ENCODE measurements at places on chromosomes 7 and 10.

- no peak for DNase-seq
These were observed 195.4 kb downstream of the PTPRN2 start for GRCh38 chr7:158392251-158392650.

GRCh38 chr7:95865716-95866371 is 93.5 kb downstream of the DYNC1I1 start:
- DNase-seq, result no peak

DNA sequence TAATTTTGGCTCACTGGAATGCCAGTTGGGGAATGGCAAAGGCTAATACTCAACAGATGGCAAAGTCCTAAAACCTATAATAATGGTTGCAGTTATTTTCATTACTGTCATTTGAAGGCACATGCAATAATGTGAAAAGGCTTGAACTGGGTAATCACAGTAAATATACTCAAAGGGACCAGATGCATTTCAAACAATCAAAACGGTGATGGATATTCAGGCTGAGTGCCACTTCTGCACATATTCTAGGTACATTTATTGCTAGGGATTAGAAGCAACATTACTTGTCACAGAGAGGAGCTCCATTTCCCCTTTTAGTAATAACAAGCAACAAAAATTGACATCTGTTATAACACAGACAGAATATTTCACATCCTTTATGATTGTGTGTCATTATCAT is 171.8 kb downstream of the NXPH1 start:
- peak; percentile 20 for DNase-seq

DNA sequence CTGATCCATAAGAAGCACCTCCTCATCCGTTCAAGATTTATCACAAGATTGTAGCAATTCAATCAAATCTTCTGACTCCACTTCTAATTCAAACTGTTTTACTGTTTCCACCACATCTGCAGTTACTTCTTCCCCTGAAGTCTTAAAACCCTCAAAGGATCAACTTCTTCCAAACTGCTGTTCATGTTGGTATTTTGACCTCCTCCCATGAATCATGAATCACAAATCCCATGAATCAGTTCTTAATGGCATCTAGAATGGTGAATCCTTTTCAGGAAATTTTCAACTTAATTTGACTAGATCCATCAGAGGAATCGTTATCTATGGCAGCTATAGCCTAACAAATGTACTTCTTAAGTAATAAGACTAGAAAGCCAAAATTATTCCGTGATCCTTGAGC is 122.3 kb downstream of the IMMP2L start:
- no peak for DNase-seq

DNA sequence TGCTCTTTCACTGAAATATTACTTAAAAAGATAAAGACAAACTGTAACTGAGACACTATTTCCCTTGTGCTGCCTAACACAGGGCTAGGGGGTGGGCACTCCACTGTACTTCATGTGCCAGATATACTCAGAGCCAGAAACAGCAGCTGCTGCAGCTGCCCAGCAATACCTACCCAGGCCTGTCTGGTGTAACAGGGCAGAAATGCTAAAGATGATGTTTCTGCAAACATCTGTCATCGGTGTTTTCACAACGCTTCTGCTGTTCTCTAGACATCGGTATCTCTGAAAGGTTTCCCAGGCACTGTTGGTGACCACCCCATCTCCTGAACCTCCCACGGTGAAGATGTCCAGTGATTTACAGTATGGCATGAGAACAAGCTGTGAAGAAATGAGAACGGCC is 42.7 kb downstream of the LAMB1 start:
- no peak for DNase-seq

GRCh38 chr7:68371985-68372384 is 1226.3 kb upstream of the AUTS2 start:
- no peak for DNase-seq

GRCh38 chr10:93703066-93703465 is 674 bp upstream of the FRA10AC1 start:
- DNase-seq, result no peak

DNA sequence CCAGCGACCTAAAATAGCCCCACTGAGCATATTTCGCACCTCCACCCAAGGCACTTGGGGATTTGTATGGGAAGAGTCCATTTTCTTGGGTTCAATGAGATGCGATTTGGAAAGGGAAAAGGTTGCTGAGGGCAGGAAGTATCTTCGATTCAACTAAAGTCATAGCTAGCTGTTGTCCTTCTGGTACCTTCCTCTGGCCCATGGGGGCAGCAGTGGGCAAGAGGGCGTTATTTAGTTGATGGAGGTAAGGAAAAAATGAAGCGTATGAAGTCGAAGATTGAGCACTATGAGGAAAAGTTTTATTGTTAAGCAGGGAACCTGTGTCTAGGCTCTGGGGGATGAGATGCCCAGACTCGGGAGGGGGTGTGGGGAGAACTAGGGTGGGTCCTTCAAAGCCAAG is 135.4 kb downstream of the EVX1 start:
- DNase-seq, result no peak

Measured in NCI-H1417 treated with DMSO at 0.1 percent for 48 hours (cell line).